ENCODE measurements at places on chromosomes 5 and 9.

DNA sequence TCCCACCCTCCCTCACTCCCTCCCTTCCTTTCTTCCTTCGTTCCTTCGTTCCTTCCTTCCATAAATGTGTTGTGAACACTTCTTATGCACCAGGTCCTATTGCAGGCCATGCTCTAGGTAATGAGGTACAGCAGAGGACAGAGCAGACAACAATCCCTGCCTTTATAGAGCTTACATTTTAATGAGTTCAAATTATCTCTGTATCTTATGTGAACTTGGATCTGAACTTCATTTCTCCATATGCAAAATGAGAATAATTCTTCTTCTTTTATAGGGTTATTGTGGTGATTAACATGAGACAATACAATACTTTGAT lies 37.2 kb downstream of the SLC27A6 start:
- DNase-seq, result no peak

DNA sequence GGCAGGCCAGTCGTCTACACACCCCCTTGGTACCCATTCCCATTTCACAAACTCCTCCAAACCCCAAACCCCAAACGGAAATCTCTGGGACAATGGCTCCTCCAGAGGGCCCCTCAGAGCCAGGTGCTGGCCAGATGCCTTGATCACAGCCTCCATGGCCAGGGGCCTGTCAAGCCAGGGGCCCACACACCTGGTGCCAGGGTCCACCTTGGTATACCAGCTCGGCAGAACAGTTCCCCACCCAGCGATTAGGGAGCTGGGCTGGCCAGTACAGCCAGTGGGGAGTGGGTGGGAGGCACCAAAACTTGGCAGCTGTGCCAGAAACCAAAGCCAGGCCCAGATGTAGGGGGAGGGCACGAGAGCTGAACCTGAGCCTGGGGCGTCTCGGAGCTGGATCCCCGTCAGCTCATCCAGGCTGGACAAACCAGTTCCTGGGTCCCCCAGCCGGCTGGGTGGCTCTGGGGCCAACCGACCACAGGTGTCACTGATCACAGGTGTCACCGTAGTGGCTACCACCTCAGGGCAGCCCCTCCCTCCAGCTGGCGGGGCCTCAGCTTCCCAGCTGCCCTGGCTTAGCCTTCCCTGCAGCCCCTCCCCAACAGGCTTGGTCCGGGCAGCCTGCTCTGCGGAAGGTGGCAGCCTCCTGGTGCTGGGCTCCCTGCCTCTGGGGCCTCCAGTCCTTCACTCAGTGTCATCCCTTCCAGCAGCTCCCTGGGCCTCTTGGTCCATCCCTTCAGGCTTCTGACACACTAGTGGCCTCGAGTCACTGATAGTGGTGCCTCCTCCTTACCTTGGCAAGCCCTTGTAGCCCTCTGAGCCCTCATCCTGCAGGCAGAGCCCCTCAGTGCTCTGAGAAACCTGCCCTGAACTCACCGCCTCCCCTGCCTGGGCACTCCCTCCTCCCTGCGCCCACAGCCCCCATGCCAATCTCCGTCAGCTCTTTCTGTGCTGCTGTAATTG lies 6.6 kb upstream of the RMND5B start:
- DNase-seq, result no peak

GRCh38 chr9:82105729-82106128 lies 117.2 kb downstream of the SPATA31D1 start:
- no peak for DNase-seq

GRCh38 chr5:94360382-94361130 lies 257.8 kb downstream of the KIAA0825 start:
- no peak for DNase-seq

DNA sequence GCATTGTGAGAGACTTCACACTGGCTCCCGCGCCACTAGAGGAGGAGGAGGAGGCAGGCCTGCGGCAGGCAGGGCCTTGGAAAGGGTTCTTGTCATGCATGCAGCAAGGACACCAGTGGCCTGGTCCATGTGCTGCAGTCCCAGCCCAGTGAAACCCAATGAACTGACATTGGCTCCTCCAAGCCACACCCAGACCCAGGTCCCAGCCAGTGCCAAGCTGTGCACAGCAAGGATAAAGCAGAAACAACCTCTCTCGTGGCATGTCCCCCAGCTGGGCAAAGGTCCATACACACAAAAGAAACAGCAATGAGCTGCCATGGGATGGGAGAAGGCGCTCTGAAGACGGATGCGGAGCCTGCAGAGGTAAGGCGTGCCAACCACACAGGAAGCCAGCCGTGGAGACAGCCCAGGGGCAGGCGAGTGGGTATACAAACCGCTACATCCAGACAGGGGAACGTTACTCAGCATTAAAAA lies 89.2 kb downstream of the SEMA4D start:
- no peak for DNase-seq

- DNase-seq, result no peak
Observed at GRCh38 chr5:14948383-14948782, 76.8 kb upstream of the ANKH start.

- DNase-seq, result no peak
Observed at GRCh38 chr9:130699047-130699446, 5.5 kb downstream of the EXOSC2 start.

GRCh38 chr9:35618854-35619799 lies 914 bp upstream of the CD72 start:
- DNase-seq, result no peak

DNA sequence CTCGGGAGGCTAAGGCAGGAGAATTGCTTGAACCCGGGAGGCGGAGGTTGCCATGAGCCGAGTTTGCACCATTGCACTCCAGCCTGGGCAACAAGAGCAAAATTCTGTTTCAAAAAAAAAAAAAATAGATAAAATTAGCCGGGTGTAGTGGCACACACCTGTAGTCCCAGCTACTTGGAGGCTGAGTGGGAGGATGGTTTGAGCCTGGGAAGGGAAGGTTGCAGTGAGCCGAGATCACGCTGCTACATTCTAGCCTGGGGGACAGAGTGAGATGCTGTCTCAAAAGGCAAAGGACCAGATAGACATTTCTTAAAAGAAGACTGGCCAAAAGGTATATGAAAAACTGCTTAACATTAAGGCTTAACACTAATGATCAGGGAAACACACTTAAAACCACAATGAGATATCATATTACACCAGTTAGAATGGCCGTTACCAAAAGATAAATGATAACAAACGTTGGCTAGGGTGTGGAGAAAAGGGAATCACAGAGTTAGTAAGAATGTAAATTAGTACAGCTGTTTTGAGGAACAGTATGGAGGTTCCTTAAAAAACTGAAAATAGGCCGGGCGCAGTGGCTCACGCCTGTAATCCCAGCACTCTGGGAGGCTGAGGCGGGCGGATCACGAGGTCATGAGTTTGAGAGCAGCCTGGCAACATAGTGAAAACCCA lies 10.1 kb upstream of the MARVELD2 start:
- no peak for DNase-seq

GRCh38 chr5:80370390-80370789 lies 37.5 kb upstream of the ZFYVE16 start:
- DNase-seq, result no peak

DNA sequence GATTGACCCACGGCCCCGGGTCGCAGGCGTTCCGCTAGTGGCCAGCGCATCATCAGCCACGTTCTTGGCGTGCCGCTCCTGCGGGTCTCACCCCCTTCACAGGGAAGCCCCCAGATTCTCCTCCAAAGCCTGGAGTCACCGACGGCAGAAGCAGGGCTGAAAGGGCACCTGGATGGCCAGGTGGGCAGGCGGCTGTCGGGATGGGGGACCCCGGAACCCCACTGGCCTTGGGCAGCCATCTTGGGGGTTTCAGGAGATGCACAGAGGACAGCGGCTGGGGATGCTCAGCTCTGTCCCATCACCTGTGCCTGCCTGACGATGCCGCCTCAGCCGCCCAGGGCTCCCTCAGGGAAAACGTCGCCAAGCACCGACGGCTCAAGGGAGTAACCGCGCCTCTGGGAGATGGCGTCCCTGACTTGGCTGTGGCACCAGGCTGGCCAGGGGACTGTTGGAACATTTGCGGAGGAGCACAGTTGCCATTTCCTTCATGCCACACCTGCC lies 14.1 kb upstream of the SLC9A3 start:
- DNase-seq, result no peak

DNA sequence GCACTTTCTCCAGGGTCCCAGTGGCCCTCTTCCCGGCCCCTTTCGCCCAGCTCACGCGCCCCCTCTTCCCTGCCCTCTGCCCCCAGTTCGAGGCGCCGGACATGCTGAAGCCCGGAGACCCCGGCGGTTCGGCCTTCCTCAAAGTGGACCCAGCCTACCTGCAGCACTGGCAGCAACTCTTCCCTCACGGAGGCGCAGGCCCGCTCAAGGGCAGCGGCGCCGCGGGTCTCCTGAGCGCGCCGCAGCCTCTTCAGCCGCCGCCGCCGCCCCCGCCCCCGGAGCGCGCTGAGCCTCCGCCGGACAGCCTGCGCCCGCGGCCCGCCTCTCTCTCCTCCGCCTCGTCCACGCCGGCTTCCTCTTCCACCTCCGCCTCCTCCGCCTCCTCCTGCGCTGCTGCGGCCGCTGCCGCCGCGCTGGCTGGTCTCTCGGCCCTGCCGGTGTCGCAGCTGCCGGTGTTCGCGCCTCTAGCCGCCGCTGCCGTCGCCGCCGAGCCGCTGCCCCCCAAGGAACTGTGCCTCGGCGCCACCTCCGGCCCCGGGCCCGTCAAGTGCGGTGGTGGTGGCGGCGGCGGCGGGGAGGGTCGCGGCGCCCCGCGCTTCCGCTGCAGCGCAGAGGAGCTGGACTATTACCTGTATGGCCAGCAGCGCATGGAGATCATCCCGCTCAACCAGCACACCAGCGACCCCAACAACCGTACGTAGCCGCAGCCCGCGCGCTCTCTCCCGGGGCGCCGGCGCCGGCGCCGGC lies 1.0 kb downstream of the PRDM6 start:
- no peak for DNase-seq

DNA sequence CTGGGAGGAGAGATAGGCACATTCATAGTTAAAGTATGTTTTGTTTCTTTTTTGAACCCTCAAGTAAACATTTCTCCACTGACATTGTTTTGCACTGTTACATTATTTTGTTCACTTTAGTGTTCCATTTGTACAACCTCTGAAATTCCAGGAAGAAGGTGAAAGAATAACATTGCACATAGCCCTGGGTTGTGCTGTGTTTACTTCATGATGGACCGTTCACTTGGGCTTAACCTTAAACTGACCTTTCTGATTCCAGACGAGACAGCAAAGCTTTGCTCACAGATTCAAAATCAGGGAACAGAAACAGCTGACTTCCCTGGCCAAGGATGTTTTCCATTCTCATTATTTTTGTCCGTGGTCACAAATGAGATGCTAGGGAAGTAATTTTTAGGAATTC lies 42.8 kb upstream of the GDNF start:
- no peak for DNase-seq

GRCh38 chr5:151132963-151133362 lies 24.6 kb downstream of the ANXA6 start:
- DNase-seq, result no peak

GRCh38 chr5:154403234-154403633 lies 42.6 kb upstream of the SAP30L start:
- no peak for DNase-seq

- DNase-seq, result no peak
Observed at GRCh38 chr5:67100301-67100700, 96.3 kb downstream of the CD180 start.

DNA sequence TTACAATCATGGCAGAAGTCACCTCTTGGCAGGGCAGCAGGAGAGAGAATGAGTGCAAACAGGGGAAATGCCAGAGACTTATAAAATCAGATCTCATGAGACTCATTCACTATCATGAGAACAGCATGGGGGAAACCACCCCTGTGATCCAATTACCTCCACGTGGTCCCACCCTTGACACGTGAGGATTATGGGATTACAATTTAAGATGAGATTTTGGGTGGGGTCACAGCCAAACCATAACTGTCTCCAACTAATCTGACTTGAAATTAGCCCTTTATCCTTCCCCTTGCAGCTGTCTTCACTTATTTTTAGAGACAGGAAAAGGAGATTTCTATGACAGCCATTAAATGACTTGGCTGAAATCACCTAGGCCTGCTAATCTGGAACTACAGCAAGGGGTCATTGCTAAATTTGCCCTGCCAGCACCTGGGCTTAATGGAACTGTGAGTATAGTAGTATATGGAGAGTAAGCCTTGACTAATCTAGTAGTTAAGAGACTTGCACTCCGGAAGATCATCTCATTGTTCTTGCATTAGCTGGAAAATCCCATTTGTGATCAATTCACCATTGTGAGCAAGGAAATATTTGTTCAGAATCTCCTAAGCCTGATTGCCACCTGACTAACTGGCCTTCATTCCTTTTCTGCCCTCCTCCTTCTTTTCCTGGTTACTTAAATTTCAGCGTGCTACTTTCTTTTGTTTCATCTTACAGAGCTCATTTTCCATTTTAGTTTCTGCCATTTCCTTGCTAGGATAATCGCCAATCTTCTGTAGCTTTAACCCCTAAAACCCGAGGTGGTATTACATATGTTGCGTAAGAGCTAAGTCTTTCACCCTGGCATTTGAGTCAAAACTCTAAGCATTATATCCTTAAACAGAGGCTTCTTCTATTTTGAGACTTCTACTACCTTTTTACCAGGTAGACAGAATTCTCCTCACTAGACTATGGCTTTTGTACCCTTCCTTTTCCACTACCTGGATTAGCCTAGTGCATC lies 65.3 kb upstream of the RUSC2 start:
- no peak for DNase-seq

GRCh38 chr9:96638606-96639364 lies 16.3 kb downstream of the PRXL2C start:
- no peak for DNase-seq

- DNase-seq, result no peak
Observed at GRCh38 chr5:445591-445990, 2.6 kb downstream of the EXOC3 start.

- DNase-seq, result no peak
Observed at GRCh38 chr9:21210311-21210710, 3.4 kb upstream of the IFNA10 start.

GRCh38 chr9:99624499-99625233 lies 197.0 kb upstream of the NR4A3 start:
- DNase-seq, result no peak

GRCh38 chr5:128274441-128274840 lies 190.9 kb downstream of the SLC12A2 start:
- DNase-seq, result peak; percentile 25

DNA sequence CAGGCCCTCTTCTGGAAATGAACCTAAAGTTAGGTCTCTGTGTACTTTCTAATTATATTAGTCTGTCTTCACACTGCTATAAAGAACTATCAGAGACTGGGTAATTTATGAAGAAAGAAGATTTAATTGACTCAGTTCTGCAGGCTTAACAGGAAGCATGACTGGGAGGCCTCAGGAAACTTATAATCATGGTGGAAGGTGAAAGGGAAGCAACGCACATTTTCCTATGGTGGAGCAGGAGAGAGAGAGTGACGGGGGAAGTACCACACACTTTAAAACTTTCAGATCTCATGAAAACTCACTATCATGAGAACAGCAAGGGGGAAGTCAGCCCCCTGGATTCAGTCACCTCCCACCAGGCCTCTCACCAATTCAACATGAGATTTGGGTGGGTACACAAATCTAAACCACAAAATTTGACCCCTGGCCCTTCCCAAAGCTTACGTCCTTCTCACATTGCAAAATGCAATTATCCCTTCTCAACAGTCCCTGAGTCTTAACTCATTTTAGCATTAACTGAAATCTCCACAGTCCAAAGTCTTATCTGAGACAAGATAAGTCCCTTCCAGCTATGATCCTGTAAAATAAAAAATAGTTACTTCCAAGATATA lies 40.7 kb downstream of the TRIP13 start:
- DNase-seq, result no peak
